Kidney (tissue), 22 donors: ENCODE measurements at places on chromosomes 16 and 17.

- peaks cover 6% of the 10 kb centered on the region for H3K36me3 ChIP-seq
- H3K27ac ChIP-seq: no peak overlapping the region
- H3K27me3 ChIP-seq: no peaks in the 10 kb centered on the region
- no peak overlapping the region for H3K4me3 ChIP-seq
- no peak for DNase-seq
Measured at GRCh38 chr16:56477096-56477878, 25.9 kb downstream of the OGFOD1 start.

DNA sequence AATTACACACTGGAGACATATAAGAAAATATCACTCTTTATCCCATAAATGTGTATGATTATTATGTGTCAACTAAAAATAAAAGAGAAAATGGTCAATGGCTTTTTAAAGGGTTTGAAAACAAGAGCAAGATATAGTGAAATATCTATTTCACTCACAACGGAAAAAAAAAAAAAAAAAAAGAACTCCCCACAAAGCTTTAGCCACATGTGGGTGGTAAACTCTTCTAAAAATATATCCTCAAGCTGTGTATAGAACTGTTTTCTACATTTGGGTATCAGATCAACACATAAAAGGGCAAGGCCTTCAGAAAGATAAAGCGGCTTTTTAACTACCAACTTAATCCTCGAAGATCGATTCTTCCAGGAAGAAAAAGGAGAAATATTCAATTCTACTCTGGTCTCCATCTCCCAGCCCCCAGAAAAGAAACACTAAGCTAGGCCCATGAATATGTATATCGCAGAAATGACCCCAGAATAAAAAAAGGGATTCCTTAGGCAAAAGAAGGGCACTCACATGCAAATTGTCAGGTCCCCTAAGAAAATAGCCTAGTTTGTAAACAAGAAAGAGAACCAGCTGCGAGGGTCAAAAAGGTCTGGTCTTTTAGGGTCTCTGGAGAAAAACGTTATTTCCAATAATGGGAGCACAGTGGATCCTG is 4.4 kb downstream of the LITAF start:
- no peak for DNase-seq
- no peak overlapping the region for H3K4me3 ChIP-seq
- H3K27ac ChIP-seq: peak overlapping the region; percentile 26
- peaks cover 17% of the 10 kb centered on the region for H3K4me1 ChIP-seq

- H3K27ac ChIP-seq: no peak overlapping the region
- no peak overlapping the region for H3K4me3 ChIP-seq
- no peaks in the 10 kb centered on the region for H3K36me3 ChIP-seq
- H3K27me3 ChIP-seq: no peaks in the 10 kb centered on the region
- DNase-seq: no peak
Measured at GRCh38 chr17:82880620-82881323, 41.0 kb upstream of the ZNF750 start.

DNA sequence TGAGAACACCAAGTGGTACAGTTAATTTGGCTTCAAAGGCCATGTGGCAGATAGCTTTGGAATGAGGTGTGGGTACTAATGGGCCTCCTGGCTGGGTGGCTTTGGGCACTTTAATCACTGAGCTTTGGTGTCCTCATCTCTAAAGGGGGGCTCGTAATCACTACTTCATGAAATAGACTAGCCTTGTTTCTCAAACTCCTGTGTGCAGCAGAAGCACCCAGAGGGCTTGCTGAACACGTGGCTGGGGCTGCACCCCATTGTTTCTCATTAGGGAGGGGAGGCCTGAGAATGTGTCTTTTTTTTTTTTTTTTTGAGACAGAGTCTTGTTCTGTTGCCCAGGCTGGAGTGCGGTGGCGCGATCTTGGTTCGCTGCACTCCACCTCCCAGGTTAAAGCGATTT is 5.8 kb downstream of the EPN2 start:
- no peak overlapping the region for H3K27ac ChIP-seq
- no peaks in the 10 kb centered on the region for H3K27me3 ChIP-seq
- H3K4me3 ChIP-seq: no peak overlapping the region
- no peak for DNase-seq
- H3K4me1 ChIP-seq: peaks cover 6% of the 10 kb centered on the region

- H3K4me3 ChIP-seq: no peak overlapping the region
- DNase-seq: no peak
- H3K36me3 ChIP-seq: no peaks in the 10 kb centered on the region
- H3K27ac ChIP-seq: no peak overlapping the region
Measured at GRCh38 chr16:12627394-12627793, 176.3 kb downstream of the CPPED1 start.

GRCh38 chr17:59775786-59776350 is 68.4 kb downstream of the VMP1 start:
- no peak for DNase-seq
- no peaks in the 10 kb centered on the region for H3K27me3 ChIP-seq
- H3K27ac ChIP-seq: peak overlapping the region; percentile 72
- H3K4me1 ChIP-seq: no peaks in the 10 kb centered on the region

- no peaks in the 10 kb centered on the region for H3K36me3 ChIP-seq
- no peaks in the 10 kb centered on the region for H3K4me1 ChIP-seq
- no peak overlapping the region for H3K4me3 ChIP-seq
- no peaks in the 10 kb centered on the region for H3K27me3 ChIP-seq
- DNase-seq: no peak
Measured at GRCh38 chr16:67814567-67814966, 7.9 kb downstream of the TSNAXIP1 start.
